Activated CD4-positive, alpha-beta T cell treated with anti-CD3 and anti-CD28 coated beads, Interleukin-2, amount 50 U/mL, for 48 hours (primary cell): ENCODE measurements at places on chromosomes 2 and 18.

DNA sequence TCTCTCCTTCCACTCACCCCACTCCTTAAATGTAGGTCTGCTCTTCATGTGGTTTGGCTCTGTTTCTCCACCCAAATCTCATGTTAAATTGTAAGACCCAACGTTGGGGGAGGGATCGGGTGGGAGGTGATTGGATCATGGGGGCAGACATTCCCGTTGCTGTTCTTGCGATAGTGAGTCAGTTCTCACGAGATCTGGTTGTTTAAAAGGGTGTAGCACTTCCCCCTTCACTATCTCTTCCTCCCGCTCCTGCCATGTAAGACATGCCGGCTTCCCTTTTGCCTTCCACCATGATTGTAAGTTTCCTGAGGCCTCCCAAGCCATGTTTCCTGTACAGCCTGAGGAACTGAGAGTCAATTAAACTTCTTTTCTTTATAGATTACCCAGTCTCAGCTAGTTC is 1044.5 kb upstream of the POU3F3 start:
- DNase-seq: no peak

GRCh38 chr18:4119813-4120212 is 335.3 kb downstream of the DLGAP1 start:
- no peak for DNase-seq

GRCh38 chr2:233470011-233470687 is 96.4 kb downstream of the USP40 start:
- DNase-seq: no peak

- DNase-seq: no peak
These were observed 324.5 kb upstream of the EPHA4 start for GRCh38 chr2:221896505-221897151.

DNA sequence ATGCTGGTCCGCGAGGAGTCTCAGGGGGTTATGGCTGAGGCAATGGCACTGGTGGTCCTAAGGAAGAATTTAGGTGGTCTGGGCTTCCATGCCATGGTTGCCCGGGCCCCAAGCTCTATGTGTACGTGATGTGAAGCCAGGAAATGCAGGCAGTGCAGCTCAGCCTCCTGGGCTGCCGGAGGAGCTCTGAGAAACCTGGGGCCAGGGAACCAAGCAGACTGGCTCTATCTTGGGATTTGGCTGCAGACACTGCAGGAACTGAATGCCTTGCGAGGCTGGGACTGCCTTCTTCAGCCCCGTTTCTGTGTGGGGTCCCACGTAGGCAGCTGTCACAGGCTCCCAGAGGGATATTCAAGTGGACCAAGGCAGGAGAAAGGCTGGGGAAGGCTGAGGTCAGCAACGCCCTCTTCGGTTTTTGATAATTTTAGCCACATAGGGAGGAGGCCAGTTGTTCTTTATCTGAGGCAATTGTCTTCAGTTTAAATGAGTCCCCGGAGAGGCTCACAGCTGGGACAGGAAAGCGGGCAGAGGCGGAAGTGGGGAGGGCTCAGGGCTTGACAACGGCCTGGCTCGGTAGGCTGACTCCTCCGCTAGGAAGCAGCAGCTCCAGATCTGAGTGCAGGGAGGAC is 77.7 kb downstream of the RHOB start:
- DNase-seq: no peak

DNA sequence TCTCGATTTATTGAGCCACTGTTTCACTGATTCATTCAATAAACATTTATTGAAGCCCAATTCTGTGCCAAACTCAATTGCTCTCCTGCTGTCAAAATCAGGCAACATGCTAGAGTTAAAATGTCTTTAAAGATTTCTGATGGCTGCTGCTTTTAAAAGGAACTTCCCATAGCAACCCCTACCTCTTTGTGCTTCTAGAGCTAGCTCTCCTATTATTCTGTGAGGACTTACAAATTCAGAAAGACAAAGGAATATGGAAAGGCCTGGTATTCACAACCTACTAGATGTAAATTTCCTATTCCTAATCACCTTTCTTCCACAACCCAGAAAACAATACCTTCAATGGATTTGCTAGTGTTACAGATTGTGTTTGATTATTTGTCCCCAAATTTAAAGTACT is 395.5 kb downstream of the NRXN1 start:
- DNase-seq: no peak

DNA sequence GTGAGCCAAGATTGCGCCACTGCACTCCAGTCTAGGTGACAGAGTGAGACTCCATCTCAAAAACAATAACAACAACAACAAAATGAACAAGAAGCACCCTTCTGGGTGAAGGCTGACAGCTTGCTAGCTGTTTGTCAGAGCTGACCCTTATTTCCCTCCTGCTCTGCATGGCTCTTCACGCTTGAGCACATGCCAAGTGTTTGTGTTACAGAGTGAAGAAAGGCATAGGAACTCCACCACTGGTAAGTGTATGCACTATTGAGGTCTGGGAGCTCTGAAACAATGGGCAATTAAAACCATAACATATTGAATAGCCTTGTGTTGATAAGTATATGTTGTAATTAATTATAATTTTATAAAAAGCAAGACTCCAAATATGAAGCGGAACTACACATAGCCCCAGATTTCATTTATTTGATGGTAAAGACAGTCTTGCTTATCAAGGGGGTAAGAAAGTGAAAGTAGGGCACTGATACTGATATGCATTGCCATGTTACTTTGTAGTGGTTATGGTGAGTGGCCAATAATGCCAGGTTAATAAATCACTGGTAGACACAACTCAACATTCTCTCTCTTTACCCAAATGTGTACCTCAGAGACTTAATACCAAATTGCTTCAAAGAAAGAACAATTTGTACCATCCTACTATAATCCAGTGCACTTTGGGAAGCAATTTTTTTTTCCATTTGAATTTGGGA is 163.4 kb downstream of the VWC2L start:
- no peak for DNase-seq

DNA sequence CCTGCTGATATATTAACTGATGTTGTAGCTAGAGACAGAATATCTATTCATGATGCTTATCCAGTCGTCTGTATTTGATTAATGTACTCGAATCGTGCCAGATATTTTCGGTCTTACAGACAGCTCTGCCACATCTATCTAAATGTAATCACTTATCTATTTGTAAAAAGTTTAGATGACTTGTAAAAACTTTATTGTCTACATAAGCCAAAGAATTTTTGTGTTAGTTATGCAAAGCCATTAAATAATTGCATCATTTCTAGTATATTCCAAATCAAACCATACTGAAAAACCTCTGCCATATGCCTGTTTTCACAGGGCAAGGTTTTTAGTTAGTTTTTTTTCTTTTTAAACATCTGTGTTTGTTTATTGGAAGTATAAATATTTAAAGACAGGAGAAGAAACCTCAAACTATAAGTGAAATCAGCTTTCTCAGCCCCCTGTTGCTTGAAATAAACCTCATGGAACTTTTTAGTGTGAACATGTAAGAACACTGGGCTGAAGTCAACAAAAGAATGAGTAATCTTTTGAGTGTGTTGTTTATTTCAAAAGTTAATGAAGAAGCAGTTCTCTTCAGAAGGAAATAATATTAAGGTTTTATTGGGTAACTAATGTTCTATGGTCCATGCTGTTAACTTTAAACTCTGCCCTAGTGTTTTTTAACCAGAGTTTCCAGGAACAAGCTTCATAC is 657.6 kb upstream of the SYT4 start:
- DNase-seq: no peak

GRCh38 chr2:235171550-235172031 is 219.8 kb downstream of the SH3BP4 start:
- no peak for DNase-seq

DNA sequence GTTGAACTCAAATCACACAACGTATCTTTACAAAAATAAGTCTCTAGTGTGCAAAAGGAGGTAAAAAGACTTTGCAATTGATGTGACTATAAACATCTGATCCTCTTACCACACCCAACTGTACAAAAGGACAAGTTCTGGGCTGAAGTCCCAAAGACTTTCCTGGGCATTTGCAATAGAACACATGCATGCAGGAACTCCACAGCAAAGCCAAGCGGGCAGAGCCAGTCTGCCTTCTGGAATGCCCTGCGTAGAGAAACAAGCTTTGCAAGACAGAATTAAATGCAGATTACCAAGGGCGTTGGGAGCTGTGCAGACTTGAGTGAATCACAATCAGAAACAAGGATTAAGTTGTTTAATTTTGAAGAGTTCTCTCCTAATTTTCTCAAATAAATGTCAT is 208.4 kb upstream of the ZNF521 start:
- DNase-seq: no peak

GRCh38 chr18:32372381-32373061 is 98.2 kb downstream of the GAREM1 start:
- DNase-seq: no peak

DNA sequence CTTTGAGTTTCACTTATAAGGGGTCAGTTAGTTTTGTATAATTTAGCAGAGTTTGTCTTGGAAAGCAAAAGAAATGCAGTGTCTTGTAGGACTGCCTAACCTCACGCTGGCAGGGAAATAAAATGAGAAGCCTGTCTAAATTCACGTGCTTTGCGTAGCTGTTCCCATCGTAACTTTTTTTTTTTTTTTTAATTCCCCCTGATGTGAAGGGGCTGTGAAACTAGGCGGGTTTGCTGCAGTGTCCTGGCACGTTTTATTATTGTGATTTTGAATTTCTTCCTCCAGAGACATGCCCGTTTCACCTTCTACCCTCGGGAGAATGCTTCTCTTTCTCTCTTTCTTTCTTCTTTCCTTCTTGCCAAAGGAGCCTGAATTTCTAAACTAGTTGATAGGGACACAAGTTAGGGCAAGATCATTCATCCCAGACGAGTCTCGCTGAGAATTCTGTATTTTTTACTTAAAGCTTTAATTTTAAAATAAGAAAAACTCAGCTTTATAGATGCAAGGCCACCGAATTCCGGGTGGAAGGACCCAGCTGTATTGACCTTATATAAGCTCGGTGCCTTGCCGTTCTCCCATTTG is 2.3 kb downstream of the MEIS1 start:
- no peak for DNase-seq

DNA sequence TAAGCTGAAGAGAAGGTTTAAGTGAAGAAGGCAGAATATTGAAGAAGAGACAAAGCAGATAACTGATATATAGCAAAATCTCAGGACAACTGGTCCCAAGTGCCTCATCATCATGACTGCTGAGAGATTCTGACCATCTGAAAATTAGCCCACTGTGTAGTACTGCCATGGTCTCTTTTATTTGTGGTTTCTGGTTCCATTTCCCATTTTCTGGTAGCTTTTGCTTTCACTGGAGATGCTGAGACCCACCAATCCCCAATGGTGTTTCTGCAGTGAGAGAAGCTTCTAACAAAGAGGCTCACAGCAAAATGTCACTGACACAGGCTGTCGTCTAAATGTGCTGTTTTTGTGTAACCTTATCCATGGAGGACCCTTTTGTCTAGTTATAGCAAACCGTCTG is 79.5 kb downstream of the TMEM163 start:
- no peak for DNase-seq

DNA sequence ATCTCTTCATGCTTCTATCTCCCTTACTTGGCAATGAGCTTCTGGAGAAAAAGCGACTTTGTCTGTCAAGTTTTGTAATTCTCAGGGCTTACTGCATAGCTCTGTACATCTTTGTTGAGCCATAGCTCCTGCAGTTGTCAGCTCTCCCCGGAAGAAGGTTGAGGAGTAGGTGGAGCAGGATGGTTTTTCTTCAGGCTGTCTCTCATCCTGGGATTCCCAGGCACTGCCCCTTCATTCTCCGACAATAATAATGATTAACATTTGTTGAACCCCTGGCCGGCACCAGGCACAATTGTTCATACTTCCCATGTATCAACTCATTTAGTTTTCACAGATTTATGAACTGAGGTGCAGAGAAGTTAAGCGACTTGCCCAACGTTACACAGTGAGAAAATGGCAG is 23.5 kb upstream of the RHOB start:
- no peak for DNase-seq

DNA sequence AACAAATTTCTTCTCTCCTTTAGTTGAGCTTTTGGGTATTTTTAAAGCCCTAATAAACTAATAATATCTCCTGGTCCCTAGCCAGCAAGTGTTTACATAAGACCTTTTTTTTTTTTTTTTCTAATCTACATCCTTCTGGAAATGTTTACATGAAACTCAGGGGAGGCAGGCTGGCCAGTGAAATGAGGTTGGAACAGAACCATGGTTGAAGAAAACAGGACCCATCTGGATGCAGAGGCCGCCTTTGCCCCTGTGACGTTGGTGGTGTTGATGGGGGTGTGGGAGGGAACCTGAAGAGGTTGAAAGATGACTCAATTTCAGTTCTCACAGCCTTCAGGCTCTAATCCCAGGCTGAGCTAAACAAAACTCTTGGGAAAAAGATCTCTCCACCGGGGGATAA is 118.5 kb downstream of the NRP2 start:
- DNase-seq: no peak

DNA sequence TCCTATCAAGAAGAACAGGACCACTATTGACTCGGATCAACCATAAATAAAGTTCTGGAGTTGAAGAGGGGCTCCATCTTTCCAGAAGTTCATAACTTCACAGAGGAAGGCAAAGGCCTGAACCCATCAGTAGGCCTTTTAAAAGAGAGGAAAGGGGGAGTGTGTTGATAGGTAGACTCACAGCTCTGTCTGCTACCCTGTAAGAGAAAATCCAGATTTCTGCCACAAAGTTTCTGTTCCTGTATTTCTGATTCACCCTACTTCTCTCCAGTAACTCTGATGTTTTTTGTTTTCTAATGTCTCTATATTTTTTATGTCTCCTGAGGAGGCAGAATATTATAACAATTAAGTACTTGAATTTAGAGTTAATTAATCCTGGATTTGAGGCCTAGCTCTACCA is 564.0 kb downstream of the TNS1 start:
- DNase-seq: no peak

DNA sequence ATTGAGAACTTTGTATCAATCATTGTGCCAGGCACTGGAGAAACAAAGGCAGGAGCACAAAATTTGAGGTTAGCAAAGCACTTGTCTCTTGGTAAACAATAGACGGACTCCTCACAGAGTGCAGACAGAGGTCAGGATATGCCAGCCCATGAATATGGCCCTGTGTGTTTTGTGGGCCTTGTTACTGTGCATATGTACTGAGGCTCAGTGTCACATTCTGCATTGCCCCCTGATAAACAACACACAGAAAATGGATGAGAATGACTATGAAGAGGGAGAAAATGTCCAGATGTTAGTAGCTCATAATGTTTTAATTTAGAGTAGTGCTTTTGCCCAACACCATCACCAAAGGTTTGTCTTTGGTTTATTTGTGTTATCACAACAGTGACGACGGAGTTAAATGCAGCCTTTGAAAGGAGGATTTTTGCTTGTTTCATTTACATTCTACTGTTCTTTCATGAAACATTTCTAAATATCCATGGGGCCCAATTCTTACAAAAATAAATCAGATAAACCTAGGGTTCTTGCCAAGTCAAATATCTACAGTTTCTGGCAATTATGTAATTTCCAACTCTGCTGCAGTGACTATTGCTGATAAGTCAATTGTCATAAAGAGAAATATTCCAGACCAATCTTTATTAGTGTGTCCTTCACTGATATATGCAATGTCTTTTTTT is 14.6 kb upstream of the NT5C1B start:
- DNase-seq: no peak

GRCh38 chr2:10120877-10121574 is 1.5 kb upstream of the RRM2 start:
- no peak for DNase-seq

GRCh38 chr2:1747065-1747941 is 3.0 kb upstream of the PXDN start:
- DNase-seq: no peak

- DNase-seq: no peak
These were observed 279.8 kb downstream of the AFF3 start for GRCh38 chr2:99862566-99862965.

GRCh38 chr2:25632396-25632795 is 41.0 kb downstream of the DTNB start:
- DNase-seq: no peak
